Common myeloid progenitor, CD34-positive (primary cell): ENCODE measurements at places on chromosomes 16 and 17.

GRCh38 chr16:80656711-80657150, 115.9 kb downstream of the DYNLRB2 start:
- no peaks in the 10 kb centered on the region for H3K36me3 ChIP-seq
- no peak overlapping the region for H3K27ac ChIP-seq
- no peaks in the 10 kb centered on the region for H3K4me1 ChIP-seq
- no peaks in the 10 kb centered on the region for H3K27me3 ChIP-seq

DNA sequence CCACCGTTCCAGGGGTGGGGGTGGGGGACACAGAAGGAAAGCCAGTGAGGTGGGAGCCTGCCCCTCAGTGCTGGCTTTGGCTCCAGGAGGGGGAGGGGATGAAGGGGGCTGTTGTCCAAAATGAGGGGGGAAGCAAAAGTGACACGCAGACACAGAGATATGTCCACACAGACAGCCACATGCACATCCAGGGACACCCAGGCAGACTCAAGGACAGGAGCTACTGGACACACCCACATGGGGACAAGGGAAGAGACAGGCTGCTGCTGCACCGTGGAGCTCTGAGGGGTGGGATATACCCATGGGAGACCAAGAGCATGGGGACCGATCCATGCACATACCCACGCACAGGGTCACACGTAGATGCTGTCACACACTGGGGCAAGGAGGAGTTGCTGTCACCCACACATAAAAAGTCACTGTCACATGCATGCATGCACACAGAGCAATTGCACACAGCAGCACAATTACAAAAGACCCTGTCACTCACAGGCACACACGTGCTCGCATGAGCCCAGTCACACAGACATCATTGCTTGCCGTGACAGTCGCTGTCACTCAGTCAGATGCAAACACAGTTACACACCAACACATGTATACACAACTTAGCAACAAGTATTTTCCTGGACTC, 1.3 kb downstream of the THRA start:
- peaks cover 49% of the 10 kb centered on the region for H3K4me1 ChIP-seq
- H3K27me3 ChIP-seq = no peaks in the 10 kb centered on the region
- H3K36me3 ChIP-seq = no peaks in the 10 kb centered on the region
- DNase-seq = no peak
- no peak overlapping the region for H3K4me3 ChIP-seq
- no peak overlapping the region for H3K27ac ChIP-seq

DNA sequence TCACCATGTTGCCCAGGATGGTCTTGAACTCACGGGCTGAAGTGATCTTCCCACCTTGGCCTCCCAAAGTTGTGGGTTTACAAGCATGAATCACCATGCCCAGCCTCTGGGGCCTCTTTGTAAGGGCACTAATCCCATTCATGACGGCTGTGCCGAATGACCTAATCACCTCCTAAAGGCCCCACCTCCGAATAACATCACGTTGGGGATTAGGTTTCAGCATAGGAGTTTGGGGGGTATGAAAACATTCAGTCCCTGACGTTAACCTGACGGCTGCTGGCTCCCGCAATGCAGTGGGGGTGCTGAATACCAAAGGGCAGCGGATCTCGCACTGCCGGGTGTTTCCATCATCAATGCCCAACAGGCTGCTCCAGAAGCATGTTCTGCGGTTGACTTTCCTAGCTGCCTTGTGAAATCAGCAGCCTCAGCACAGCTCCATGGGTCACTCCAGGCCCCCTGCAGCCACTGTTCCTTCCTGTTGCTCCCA, 120.8 kb upstream of the SEC14L1 start:
- no peaks in the 10 kb centered on the region for H3K4me1 ChIP-seq
- no peaks in the 10 kb centered on the region for H3K27me3 ChIP-seq
- no peak for DNase-seq
- no peaks in the 10 kb centered on the region for H3K36me3 ChIP-seq
- no peak overlapping the region for H3K27ac ChIP-seq

DNA sequence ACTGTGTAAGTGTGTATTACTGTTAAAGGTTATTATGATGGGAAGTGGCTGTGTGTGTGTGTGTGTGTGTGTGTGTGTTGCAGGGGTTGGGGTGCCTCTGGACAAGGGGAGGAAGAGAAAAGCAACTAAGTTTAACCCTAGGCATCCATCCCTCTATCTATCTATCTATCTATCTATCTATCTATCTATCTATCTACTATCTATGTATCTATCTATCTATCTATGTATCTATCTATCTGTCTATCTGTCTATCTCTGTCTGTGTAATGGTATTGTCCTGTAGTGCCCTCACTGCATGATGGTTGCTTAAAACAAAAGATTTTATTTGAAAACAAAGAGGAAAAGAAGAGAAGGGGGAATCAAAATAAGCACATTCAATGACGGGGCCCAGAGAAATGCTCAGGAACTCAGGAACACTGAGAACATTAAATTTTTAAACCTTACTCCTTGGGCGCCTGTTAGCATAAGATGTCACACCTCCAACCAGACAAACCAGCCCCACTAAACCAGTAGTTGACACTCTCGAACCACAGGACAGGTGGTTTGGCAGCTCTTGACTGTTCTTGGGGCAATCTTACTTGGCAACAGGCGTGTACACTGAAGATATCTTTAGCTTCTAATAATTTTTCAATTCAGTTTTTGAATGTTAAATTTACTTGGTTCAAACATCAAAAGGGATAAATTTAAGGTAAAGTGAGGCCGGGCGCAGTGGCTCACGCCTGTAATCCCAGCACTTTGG, 5.1 kb upstream of the RPL26 start:
- no peaks in the 10 kb centered on the region for H3K4me1 ChIP-seq
- no peak for DNase-seq
- no peaks in the 10 kb centered on the region for H3K36me3 ChIP-seq
- no peaks in the 10 kb centered on the region for H3K27me3 ChIP-seq
- H3K27ac ChIP-seq = no peak overlapping the region

- H3K36me3 ChIP-seq = peaks cover 7% of the 10 kb centered on the region
- DNase-seq = peak; percentile 62
- no peaks in the 10 kb centered on the region for H3K27me3 ChIP-seq
- H3K4me1 ChIP-seq = peaks cover 21% of the 10 kb centered on the region
These were observed 73.3 kb downstream of the XYLT1 start for GRCh38 chr16:17397499-17397891.

- H3K36me3 ChIP-seq = no peaks in the 10 kb centered on the region
- H3K27ac ChIP-seq = no peak overlapping the region
- no peaks in the 10 kb centered on the region for H3K27me3 ChIP-seq
These were observed 83.5 kb upstream of the IRX5 start for GRCh38 chr16:54847207-54847606.

- DNase-seq = no peak
- H3K4me3 ChIP-seq = no peak overlapping the region
- H3K4me1 ChIP-seq = no peaks in the 10 kb centered on the region
- H3K36me3 ChIP-seq = no peaks in the 10 kb centered on the region
These were observed 192.6 kb upstream of the AXIN2 start for GRCh38 chr17:65754081-65754480.

GRCh38 chr16:30678586-30678970, 20.3 kb downstream of the FBRS start:
- no peaks in the 10 kb centered on the region for H3K4me1 ChIP-seq
- no peak overlapping the region for H3K4me3 ChIP-seq
- no peak overlapping the region for H3K27ac ChIP-seq

GRCh38 chr17:73224237-73224636, 31.4 kb downstream of the COG1 start:
- no peak overlapping the region for H3K4me3 ChIP-seq
- H3K27me3 ChIP-seq = no peaks in the 10 kb centered on the region
- DNase-seq = no peak
- peaks cover 22% of the 10 kb centered on the region for H3K4me1 ChIP-seq
- no peaks in the 10 kb centered on the region for H3K36me3 ChIP-seq

GRCh38 chr16:3681206-3681605, 26.7 kb downstream of the DNASE1 start:
- no peak overlapping the region for H3K4me3 ChIP-seq
- no peak for DNase-seq
- H3K27me3 ChIP-seq = no peaks in the 10 kb centered on the region

- no peaks in the 10 kb centered on the region for H3K36me3 ChIP-seq
- peaks cover 15% of the 10 kb centered on the region for H3K4me1 ChIP-seq
- no peak overlapping the region for H3K27ac ChIP-seq
- peaks cover 22% of the 10 kb centered on the region for H3K27me3 ChIP-seq
These were observed 190.4 kb downstream of the USP22 start for GRCh38 chr17:20852239-20852989.

GRCh38 chr17:48326310-48326709, 103.7 kb downstream of the SKAP1 start:
- no peak overlapping the region for H3K27ac ChIP-seq
- H3K27me3 ChIP-seq = no peaks in the 10 kb centered on the region
- DNase-seq = no peak
- peaks cover 3% of the 10 kb centered on the region for H3K4me1 ChIP-seq
- H3K36me3 ChIP-seq = no peaks in the 10 kb centered on the region
- H3K4me3 ChIP-seq = no peak overlapping the region

- no peak overlapping the region for H3K4me3 ChIP-seq
- peak; percentile 31 for DNase-seq
- peaks cover 53% of the 10 kb centered on the region for H3K36me3 ChIP-seq
- H3K27me3 ChIP-seq = no peaks in the 10 kb centered on the region
These were observed 35.0 kb upstream of the MNT start for GRCh38 chr17:2435862-2436261.

DNA sequence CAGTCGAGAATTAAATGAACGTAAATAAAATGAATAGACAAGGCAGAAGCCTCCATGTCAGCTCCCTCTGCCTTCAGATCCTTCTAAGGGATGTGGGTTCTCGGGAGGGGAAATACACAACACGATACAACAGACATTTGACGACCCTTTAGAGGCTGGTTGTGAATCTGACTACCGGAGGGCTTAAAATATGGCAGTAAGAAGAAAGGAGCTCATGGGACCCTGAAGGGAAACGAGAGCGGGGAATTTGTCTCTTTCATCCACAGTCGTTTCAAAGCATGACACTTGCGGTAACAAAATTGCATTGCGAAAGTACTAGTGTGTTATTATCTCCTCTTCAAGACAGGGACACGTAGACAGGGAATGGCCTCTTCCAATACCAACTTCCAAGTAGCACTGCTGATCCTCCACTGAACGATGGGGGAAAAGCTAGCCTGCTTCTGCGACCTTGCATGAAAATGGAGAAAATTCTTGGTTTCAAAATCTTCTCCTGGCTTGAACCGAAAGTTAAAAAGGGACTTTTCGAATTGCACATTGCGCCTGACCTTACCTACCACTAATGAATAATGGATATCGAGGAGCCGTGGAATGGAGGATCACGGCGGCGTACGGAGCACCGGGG, 1.2 kb upstream of the TNRC6C start:
- DNase-seq = no peak
- peak overlapping the region; percentile 69 for H3K4me3 ChIP-seq
- peaks cover 26% of the 10 kb centered on the region for H3K4me1 ChIP-seq
- peaks cover 20% of the 10 kb centered on the region for H3K27me3 ChIP-seq
- H3K36me3 ChIP-seq = no peaks in the 10 kb centered on the region
